ELR (cell line): ENCODE measurements at places on chromosomes 5 and 9.

GRCh38 chr5:150753863-150754262, 5.0 kb downstream of the DCTN4 start:
- DNase-seq: no peak

DNA sequence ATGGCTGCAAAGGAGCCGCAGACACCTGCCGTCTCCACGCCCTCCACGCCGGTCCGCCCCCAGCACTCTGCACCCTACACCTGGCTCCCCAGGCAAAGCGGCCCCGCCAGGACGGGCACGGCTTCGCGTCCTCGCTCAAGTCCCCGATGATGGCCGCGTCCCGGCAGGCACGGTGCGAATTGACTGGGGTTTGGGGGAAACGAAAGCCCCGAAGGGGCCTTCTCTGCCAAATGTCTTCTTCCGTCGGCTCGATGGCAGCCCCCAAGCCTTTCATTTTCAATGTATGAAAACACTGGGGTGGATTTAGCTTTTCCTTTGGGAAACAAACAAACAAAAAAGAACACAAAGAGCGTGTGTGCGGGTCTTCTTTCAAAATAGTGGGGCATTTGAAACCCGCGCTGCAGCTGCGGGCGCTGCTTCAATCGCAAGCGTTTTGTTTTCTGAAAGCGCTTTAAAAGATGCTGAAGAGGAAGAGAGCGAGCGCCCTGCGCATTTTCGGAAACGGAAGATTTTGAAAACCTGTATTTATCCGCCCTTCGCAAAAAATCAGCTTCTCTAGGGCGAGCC, 160.0 kb downstream of the RMI1 start:
- peak; percentile 15 for DNase-seq

DNA sequence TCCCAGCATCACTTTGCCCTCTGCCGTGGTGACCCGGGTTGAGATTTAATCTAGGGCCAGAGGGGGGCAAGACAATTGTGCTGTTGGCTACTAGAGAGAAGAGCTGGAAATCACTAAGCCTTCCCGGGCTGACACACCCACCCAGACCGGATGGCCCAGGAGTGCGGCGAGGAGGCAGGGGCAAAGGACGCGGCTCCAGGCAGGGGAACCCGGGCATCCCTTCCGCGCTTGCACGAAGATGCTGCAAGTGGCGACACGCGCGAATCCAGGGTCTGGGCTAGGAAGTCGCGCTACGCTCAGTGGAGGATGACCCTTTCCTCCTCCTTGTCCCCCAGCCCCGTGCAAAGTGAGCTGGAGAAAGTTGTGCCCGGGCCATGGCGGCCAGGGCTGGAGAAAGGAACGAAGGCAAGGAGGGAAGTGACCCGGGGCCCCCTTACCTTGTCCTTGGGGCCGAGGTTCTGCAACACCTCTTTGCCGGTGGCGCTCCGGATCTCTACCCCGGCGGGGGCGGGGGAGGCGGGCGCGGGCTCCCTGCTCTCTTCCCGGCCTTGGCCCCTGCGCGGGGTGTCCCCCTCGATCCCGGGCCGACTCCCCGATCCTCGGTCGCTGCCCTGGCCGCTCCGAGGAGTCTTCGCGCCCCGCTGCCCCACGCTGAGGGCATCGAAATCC, 693 bp downstream of the DPYSL3 start:
- DNase-seq: peak; percentile 68

- DNase-seq: no peak
Measured at GRCh38 chr9:113416149-113416721, 5.7 kb downstream of the C9orf43 start.

- no peak for DNase-seq
Measured at GRCh38 chr9:113452113-113452605, 11.4 kb upstream of the RGS3 start.

GRCh38 chr5:148786456-148786855, 40.0 kb upstream of the ADRB2 start:
- peak; percentile 63 for DNase-seq

- no peak for DNase-seq
Measured at GRCh38 chr9:35257986-35258659, 96.3 kb downstream of the UNC13B start.

DNA sequence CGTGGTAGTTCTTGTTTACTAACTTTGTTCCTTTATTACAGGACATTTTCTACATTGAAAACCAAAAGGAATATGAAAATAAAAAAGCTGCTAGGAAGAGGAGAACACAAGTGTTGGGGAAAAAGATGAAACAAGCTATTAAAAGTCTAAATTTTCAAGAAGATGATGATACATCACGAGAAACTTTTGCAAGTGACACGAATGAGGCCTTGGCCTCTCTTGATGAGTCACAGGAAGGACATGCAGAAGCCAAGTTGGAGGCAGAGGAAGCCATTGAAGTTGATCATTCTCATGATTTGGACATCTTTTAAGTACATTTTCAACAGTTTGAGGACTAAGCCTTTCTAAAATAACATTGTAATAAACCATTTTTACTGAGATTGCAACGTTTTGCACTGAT, 23.8 kb downstream of the PHAX start:
- peak; percentile 93 for DNase-seq

- DNase-seq: no peak
Measured at GRCh38 chr9:87894998-87895625, 12.4 kb downstream of the SPATA31E1 start.

DNA sequence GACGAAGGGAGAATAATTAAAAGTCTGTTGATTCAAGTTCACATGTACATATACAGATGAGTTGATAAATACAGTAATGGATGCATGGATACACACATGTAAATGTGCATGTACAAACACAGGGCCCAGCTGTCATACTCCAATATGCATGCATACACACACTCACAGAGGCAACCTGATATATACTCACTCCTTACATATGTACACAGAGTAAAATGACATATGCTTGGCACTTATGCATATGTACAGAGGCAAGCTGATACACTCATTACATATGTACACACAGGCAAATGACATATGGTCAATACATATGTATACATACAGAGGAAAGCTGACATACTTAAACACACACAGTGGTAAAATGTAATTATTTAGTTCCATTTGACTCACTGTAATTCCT, 7.2 kb upstream of the TMEFF1 start:
- DNase-seq: no peak

GRCh38 chr5:133818031-133818431, 150.4 kb downstream of the C5orf15 start:
- peak; percentile 42 for DNase-seq

GRCh38 chr9:22240619-22241018, 206.0 kb upstream of the DMRTA1 start:
- DNase-seq: peak; percentile 78

DNA sequence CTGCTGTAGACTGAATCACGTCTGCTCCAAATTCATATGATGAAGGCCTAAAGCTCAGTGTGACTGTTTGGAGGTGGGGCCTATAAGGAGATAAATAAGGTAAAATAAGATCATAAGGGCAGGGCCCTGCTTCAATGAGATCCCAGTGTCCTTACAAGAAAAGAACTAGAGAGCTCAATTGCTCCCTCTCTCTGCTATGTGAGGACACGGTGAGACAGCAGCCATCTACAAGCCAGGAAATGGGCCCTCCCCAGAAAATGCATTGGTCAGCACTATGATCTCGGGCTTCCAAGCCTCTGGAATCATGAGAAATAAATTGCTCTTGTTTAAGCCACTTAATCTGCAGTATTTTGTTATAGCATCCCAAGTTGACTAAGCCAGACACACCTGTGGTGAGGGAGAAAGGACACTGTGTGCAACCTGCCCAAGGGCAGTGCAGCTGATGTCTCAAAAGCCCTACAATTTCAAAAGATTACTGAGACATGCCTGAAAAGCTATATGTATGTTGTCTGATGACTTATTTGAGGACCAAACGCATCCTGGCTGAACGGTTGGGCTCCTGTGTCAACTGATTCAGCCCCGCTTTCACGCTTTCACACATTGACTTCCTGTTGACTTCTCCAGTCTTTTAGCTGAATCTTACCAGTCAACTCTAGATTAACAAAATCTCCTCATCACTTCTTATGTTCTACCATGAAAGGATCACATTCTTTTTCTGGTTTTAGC, 13.2 kb downstream of the GZMK start:
- peak; percentile 67 for DNase-seq

DNA sequence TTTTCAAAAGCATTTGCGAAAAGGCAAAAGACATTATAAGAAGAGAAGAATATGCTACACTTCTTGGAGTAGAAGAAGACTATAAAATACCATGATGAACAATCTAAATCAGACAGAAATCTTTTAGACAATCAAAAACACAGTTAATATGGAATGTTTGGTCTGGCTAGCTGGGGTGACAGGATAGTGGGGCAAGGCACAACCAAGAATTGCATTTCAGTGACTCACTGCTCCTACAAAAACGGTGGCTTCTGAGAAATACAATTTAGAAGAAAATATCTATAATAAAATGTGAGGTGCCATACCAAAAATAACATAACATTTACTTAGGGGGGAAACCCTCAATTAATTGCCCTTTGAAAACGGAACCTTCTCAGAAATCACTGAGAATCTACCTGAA, 363.4 kb downstream of the NPR3 start:
- DNase-seq: peak; percentile 64

GRCh38 chr9:128246471-128246870, 29.3 kb downstream of the GOLGA2 start:
- DNase-seq: no peak

GRCh38 chr9:107793541-107793940, 304.0 kb upstream of the KLF4 start:
- no peak for DNase-seq

DNA sequence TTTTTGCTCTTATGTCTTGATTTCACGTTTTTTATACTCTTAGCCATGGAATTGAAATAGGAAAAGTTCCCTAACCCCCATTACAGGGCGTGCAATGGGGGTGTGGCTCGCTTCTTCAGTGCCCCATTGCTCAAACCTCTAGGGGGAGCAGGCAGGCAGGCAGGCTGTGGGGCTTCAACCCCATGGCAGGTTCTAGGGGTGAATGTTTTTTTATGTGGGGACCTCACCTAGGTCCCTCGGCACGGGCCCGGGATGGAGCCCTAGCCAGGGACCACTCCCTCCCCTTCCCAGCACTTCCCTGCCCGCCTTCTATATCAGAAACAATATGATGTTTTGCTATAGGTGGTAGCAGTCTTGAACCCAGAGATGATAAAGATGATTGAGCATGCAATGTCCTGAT, 221.3 kb upstream of the SMC2 start:
- no peak for DNase-seq

DNA sequence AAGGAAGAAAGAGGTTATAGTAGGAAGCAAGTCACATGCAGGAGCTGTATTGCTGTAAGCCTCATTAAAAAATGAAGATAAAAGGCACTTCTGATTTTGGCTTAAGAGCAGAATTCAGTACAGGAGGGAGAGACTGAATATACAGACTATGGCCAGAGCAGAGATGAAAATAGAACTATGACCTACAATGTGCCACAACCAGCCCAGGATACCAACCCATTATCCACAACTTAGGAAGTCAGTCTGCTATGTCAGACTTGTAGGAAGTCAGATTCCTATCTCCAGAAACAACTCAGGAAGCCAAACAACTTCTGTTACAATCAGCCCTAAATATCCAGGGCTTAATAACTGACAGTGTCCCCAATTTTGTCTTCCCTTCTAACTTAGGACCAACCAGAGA, 156.2 kb upstream of the ANKH start:
- no peak for DNase-seq

DNA sequence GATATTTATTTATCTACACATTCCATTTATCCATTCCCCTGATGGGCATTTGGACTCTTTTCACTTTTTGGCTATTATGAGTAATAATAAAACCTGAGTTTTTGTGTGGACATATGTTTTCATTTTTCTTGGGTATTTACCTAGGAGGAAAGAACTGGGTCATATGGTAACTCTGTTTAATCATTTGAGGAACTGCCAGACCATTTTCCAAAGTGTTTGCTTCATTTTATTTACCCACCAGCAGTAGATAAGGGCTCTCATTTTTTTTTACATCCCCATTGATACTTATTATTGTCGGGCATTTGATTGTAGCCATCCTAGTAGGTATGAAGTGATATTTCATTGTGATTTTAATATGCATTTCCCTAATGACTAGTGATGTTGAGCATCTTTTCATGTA, 7.7 kb upstream of the PTPDC1 start:
- no peak for DNase-seq

- peak; percentile 83 for DNase-seq
Measured at GRCh38 chr9:129483415-129484351, 137.2 kb downstream of the C9orf50 start.

DNA sequence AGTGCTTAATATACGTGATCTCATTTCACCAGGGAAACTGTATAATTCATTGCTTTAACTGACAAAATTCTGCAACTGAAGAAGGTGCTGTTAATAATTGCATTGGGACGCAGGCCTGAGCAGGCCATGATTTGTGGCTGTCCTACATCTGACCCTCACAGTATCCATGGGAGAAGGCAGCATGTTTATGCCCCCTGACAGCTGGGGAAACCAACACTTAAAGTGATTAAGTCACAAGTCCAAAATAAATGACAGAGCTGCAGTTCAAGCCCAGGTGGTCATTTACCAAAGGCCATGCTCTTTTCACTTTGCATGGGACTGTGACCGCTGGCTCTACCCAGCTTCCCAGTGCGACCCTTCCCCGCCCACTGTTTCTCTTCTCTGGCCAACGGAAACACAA, 30.5 kb upstream of the KCNMB1 start:
- no peak for DNase-seq

DNA sequence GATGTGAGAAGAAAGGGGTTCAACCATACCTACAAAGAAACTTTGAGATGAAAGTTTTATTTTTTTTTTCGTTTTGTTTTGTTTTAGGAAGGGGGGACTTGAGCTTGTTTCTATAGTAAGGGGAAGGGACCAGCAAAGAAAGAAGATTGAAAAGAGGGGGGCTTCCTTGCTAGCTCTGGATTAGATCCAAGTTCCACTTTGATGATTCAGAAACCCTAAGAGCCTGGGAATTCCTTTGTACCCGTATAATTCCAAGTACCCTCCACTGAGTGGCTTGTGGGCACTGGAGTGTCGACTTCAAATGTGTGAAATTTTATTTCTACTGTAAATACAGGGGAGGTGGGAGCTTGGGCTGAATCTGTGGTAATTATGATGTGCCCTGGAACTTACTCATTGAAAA, 10.9 kb downstream of the MAMDC2 start:
- no peak for DNase-seq

DNA sequence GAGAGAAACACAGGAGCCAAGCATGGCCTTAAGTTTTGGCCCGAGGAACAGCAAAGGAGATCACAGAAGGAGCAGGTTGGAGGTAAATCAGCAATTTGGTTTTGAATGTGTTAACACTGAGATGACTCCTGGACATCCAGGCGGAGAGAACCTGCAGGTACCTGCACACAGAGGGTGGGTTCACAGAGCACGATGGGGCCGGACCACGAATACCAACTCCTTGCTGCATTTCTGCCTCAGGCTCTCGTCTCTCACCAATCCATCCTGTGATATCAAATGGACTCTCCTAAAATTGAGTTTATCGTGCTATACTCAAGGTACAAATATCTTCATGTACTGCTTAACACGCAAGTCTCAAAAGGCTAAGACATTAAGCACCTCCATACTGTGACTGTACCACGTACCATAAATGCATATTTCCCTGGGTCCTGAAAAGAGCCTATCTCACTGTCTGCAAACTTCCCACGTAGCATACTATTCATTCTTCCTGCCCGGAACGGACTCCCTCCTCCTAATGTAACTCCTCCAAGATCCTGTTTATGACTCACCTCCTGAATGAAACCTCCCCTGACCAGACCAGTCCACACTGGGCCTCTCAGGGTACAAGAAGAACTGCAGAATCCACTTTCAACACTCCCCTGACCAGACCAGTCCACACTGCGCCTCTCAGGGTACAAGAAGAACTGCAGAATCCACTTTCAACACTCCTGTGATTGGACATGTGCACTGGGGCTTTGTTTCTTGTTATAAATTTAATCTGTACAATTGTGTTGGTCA, 380.8 kb upstream of the RFX3 start:
- DNase-seq: peak; percentile 92
